Pericardium fibroblast (primary cell): ENCODE measurements at places on chromosomes 1 and 21. TPM values are rescaled to one million over a fixed set of nuclear protein-coding genes. Genes with fewer than 3 reads are reported as not detected.

SLC9C2 gene
- 0.35 TPM in 1 of 2 replicates, not detected in the other for total RNA-seq

SPRR3 gene
- total RNA-seq = not detected in 2 replicates

MARK1 gene
- total RNA-seq = 0.93 and 0.94 TPM in 2 replicates

MPL gene
- not detected in 2 replicates for total RNA-seq

ZNF691 gene
- 7.5 and 8.3 TPM in 2 replicates for total RNA-seq
